ENCODE measurements at places on chromosomes 11 and 22. TPM values are rescaled to one million over a fixed set of nuclear protein-coding genes. Genes with fewer than 3 reads are reported as not detected.

DNA sequence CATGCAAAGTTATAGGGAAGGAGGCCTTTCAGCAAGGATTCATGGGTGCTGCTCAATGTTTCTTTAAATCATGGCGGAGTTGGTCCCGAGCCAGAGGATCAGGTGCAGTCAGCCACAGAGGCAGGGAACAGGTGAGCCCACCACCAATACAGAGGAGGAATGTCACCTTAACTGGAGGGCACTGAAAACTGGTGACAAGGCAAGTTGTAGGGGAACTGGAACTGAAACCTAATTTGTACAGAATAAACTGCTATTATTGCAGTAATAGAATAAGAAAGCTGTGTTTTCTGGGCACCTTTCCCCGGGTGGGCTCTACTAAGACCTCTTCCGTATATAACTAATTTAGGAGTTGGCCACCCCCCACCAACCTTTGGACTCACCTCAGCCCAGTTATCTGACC, 296.0 kb upstream of the NARS2 start:
- H3K36me3 ChIP-seq: no peaks in the 10 kb centered on the region
- no peaks in the 10 kb centered on the region for H3K4me1 ChIP-seq
- no peak overlapping the region for H3K27ac ChIP-seq
- no peak overlapping the region for H3K4me3 ChIP-seq

DNA sequence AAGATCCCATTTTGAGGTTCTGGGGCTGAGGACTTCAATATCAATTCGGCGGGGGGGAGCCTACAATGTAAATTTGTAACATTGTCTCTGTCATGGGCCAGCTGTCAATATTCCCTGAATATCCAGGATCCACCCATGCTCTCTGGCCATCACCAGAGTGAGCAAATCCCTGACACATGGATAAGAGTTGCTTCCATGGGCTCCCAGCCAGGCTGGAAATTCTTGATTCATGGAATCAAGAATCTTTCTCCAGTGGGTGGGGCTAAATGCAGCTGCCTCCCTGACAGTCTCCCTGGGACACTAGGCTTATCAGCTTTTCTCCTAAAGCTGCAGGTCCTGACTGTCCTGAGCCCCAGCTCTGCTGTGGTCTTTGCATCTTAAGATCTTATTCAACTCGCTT, 86.9 kb upstream of the IGLL5 start:
- no peak for DNase-seq
- H3K36me3 ChIP-seq: no peaks in the 10 kb centered on the region
- H3K4me1 ChIP-seq: peaks cover 5% of the 10 kb centered on the region
- no peaks in the 10 kb centered on the region for H3K27me3 ChIP-seq
- H3K27ac ChIP-seq: no peak overlapping the region
- H3K4me3 ChIP-seq: no peak overlapping the region

DNA sequence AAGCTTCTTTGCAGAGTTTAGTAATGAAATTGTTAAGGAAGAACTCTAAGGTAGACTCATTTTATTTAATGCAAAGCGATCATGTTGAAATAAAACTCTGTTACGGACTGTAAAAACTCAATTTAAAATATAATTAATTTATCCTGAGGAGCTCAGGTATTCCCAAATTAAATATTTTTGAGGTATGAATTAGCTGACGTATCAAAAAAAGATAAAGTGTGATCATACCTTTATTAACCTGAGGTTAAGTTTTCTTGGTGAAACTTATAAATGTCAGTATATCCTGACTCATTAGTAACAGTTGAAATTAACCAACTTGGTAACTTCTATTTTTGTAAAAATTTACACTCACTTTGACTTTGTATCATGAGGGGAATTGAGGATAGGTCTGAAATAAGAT, 130.4 kb downstream of the PAX6 start:
- H3K4me1 ChIP-seq: no peaks in the 10 kb centered on the region
- DNase-seq: no peak
- H3K4me3 ChIP-seq: no peak overlapping the region
- H3K27me3 ChIP-seq: no peaks in the 10 kb centered on the region
- no peaks in the 10 kb centered on the region for H3K36me3 ChIP-seq

DNA sequence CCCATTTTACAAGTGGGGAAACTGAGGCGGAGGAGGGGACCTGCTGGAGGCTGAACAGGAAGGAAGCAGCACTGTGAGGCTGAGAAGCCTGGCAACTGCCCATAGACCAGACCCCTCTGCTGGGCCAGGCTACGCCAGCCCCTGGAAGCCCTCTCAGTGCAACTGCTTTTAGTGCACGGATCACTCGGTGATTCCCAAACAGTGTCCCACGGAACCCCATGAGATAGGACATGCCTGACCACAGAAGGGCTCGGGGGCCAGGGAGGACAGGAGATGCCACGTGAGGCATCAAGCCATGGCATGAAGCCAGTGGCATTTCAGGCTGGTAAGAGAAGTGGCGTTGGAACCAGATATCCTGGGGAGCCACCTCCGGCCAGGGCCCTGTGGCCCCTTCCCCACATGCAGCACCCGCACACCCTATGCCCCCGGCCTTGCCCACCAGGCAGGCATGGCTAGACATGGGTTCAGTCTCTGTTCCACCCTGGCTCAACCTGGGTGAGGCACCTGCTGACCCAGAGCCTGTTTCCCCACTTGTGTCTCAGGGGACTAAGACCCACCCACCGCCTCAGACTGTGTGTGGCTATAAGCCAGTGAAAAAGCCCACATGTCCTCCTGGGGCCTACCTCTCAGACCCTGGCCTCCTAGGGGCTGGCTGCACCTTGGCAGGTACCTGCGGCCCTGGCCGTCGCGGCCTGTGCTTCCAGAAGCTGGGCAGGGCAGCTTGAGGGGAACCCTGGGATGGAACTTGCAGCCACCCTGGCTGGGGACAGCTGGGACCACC, 84.1 kb downstream of the WNT7B start:
- H3K27me3 ChIP-seq: peaks cover 47% of the 10 kb centered on the region
- H3K36me3 ChIP-seq: no peaks in the 10 kb centered on the region
- no peak overlapping the region for H3K4me3 ChIP-seq
- no peak overlapping the region for H3K27ac ChIP-seq

GRCh38 chr11:75031771-75032549, 43.2 kb downstream of the NEU3 start:
- no peaks in the 10 kb centered on the region for H3K4me1 ChIP-seq
- H3K36me3 ChIP-seq: no peaks in the 10 kb centered on the region
- no peaks in the 10 kb centered on the region for H3K27me3 ChIP-seq
- H3K4me3 ChIP-seq: no peak overlapping the region

- no peak for DNase-seq
- peak overlapping the region; percentile 88 for H3K27ac ChIP-seq
- peak overlapping the region; percentile 61 for H3K4me3 ChIP-seq
- no peaks in the 10 kb centered on the region for H3K36me3 ChIP-seq
- H3K4me1 ChIP-seq: peaks cover 7% of the 10 kb centered on the region
- peaks cover 36% of the 10 kb centered on the region for H3K27me3 ChIP-seq
Observed at GRCh38 chr11:102110761-102111010, 439 bp downstream of the YAP1 start.

GRCh38 chr22:28943501-28943879, 60.1 kb downstream of the ZNRF3 start:
- DNase-seq: no peak
- peaks cover 62% of the 10 kb centered on the region for H3K27me3 ChIP-seq
- H3K36me3 ChIP-seq: no peaks in the 10 kb centered on the region
- H3K4me3 ChIP-seq: no peak overlapping the region
- H3K4me1 ChIP-seq: no peaks in the 10 kb centered on the region
- H3K27ac ChIP-seq: no peak overlapping the region

GRCh38 chr11:20566591-20567434, 32.6 kb upstream of the SLC6A5 start:
- no peak overlapping the region for H3K27ac ChIP-seq
- DNase-seq: no peak
- no peaks in the 10 kb centered on the region for H3K36me3 ChIP-seq
- H3K4me3 ChIP-seq: no peak overlapping the region

DNA sequence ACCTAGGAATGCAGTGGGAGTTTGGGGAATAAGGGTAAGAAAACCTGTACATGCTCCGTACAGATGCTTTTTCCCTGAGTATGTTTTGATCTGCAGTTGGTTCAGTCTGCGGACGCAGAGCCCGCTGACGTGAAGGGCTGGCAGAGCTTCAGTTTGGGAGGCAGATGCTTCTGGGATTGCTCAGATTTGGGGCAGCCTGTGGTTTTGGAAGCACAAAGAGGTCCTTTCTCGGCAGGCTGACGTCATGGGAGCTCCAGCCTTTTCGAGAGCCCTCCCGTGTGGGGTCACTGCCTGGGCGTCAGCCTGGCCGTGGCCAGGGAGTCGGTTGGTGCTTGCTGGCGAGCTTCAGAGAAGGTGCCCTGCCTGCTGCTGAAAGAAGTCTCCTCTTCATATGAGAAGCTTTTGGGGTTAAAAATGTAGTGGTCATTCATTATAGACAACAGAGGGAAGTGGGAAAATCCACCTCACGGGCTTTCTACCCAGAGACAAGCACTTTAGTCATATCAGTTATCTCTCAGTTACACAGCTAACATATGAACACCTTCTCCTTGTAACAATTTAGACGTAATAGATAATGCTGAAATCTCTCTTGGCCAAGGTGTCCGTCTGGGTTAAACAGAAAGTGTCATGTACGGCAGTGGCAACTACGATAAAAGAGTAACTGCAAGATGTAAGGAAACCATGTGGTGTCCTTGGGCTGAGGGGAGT, 26.8 kb downstream of the TPCN2 start:
- no peaks in the 10 kb centered on the region for H3K27me3 ChIP-seq

- H3K27me3 ChIP-seq: peaks cover 43% of the 10 kb centered on the region
- no peak overlapping the region for H3K4me3 ChIP-seq
- H3K4me1 ChIP-seq: peaks cover 4% of the 10 kb centered on the region
- H3K36me3 ChIP-seq: no peaks in the 10 kb centered on the region
- H3K27ac ChIP-seq: no peak overlapping the region
Observed at GRCh38 chr22:50019316-50019715, 6.8 kb upstream of the IL17REL start.

DNA sequence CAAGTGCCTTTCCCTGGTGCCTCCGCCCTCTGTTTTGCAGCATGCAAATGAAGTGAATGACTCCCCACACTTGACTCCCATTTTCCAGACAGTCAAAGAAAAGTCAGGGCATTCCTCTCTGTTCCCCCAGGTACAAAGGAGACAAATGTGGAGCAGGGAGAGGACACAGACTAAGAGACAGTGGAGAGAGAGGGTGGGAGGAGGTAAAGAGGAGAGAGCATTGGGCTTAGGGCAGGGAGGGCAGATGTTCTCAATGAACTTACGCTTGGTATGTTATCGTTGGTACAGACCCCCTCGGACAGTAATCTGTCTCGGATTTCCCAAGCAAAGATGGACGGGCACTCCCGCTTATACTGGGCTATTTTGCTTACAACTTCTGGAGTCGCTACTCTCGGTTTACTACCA, 9.8 kb downstream of the PAX6 start:
- no peaks in the 10 kb centered on the region for H3K4me1 ChIP-seq
- H3K4me3 ChIP-seq: no peak overlapping the region
- H3K27me3 ChIP-seq: peaks cover 100% of the 10 kb centered on the region

GRCh38 chr11:46537121-46537520, 56.7 kb downstream of the AMBRA1 start:
- H3K36me3 ChIP-seq: peaks cover 13% of the 10 kb centered on the region
- peaks cover 3% of the 10 kb centered on the region for H3K4me1 ChIP-seq
- H3K27me3 ChIP-seq: no peaks in the 10 kb centered on the region
- H3K4me3 ChIP-seq: no peak overlapping the region

- peaks cover 17% of the 10 kb centered on the region for H3K4me1 ChIP-seq
- no peak overlapping the region for H3K4me3 ChIP-seq
- H3K27me3 ChIP-seq: peaks cover 36% of the 10 kb centered on the region
- H3K27ac ChIP-seq: no peak overlapping the region
Observed at GRCh38 chr11:69644962-69645675, 4.2 kb downstream of the CCND1 start.

- peaks cover 97% of the 10 kb centered on the region for H3K36me3 ChIP-seq
- no peak overlapping the region for H3K4me3 ChIP-seq
- no peak overlapping the region for H3K27ac ChIP-seq
- H3K27me3 ChIP-seq: no peaks in the 10 kb centered on the region
- no peaks in the 10 kb centered on the region for H3K4me1 ChIP-seq
Observed at GRCh38 chr11:34145847-34146381, 40.5 kb downstream of the NAT10 start.

DNA sequence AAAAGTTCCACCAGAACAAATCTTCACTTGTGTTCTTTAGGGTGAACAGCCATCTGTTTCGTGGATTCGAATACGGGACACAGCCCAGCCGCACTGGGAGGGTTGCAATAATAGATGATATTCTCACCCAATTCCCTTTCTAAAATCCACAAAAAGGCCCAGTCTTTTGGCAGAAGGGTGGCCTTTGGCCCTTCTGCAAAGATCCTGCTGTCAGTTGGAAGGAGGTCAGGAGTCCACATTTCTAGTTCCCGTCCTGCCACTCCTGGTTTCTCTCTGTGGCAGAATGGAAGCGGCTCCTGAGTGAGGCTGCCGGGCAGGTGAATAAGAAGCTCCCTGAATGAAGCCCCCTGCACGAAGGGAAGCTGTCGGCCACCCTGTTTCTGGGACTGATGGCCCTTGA, 11.2 kb upstream of the LINC01488 start:
- H3K4me1 ChIP-seq: no peaks in the 10 kb centered on the region
- no peak overlapping the region for H3K4me3 ChIP-seq
- H3K27ac ChIP-seq: no peak overlapping the region
- DNase-seq: no peak

DNA sequence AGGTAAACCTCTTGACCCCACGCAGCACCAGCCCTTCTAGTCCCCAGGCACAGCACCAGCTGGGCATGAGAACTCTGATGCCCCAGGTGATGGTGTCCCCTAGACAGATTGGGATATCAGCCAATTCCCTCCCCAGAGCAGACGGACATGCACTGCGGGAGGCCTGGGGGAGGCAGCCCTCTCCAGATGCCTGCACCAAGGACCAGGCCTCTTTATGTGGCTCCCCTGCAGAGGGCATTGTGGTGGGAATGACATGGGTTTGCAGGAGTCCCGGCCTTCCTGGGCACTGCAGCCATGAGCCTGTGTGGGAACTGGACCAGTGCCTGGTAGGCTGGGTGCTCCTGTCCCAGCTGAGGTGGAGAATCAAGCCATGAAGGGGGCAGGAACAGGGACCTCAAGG, 25.9 kb downstream of the PPM1F start:
- no peak for DNase-seq
- no peak overlapping the region for H3K27ac ChIP-seq
- no peaks in the 10 kb centered on the region for H3K27me3 ChIP-seq
- H3K4me1 ChIP-seq: no peaks in the 10 kb centered on the region
- no peak overlapping the region for H3K4me3 ChIP-seq
- peaks cover 7% of the 10 kb centered on the region for H3K36me3 ChIP-seq

GRCh38 chr11:3103076-3103475, 45.9 kb upstream of the CARS1 start:
- H3K27me3 ChIP-seq: no peaks in the 10 kb centered on the region
- H3K4me3 ChIP-seq: no peak overlapping the region
- no peak for DNase-seq
- no peak overlapping the region for H3K27ac ChIP-seq

Gene CRYAB
- total RNA-seq: 4.2 TPM

Gene POU2AF2
- 1.0 TPM for total RNA-seq

Gene OR8A1
- total RNA-seq: not detected

Gene LUZP2
- 0.19 TPM for total RNA-seq

Gene A4GALT
- 1.3 TPM for total RNA-seq

Gene HEPN1
- not detected for total RNA-seq

Gene MMP8
- 2.0 TPM for total RNA-seq

Gene CAPN1
- total RNA-seq: 31.9 TPM

Gene OR52B2
- not detected for total RNA-seq

Measured in thymus (tissue), 14 donors.